ENCODE measurements at places on chromosomes 13 and 19. TPM values are rescaled to one million over a fixed set of nuclear protein-coding genes. Genes with fewer than 3 reads are reported as not detected.
A peak's percentile ranks its signal among the peaks of the same experiment; 100 is the strongest.

Gene ZNF98
- total RNA-seq = 0.13 TPM

Gene ZNF430
- 4.7 TPM for total RNA-seq

Gene COMP
- total RNA-seq = not detected

Gene TMEM145
- total RNA-seq = 0.25 TPM

Gene PTBP1
- 154 TPM for total RNA-seq

Gene IGFL1
- not detected for total RNA-seq

DNA sequence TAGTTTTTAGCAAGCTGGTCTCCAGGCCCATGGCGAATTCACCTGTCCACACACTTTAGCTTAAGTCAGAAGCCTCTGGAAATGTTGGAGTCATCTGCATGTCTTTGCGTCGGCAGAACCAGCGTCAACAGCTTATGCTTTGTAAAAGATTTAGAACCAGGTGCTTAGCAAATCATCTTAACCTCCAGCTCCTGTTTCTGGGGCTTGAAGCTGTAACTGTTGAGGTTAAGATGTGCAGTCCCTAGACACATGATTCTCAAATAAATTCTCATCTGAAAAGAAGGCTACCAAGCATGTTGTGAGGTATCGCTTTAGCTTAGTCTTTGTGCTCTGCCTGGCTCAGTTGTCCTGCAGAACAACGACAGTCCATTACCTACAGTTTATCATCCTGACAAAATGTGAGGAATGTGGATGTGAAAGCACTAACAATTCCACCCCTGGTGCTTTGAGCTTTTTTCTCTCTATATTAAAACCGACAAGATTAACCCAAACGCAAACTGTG lies 4.4 kb downstream of the EFNB2 start:
- peak; percentile 46 for DNase-seq

GRCh38 chr13:47415048-47415447 lies 518.2 kb upstream of the HTR2A start:
- DNase-seq = no peak

All from dermis microvascular lymphatic vessel endothelial cell (primary cell).